ENCODE measurements at places on chromosomes 13 and 19.

GRCh38 chr13:76020421-76020955, 384.4 kb downstream of the LMO7 start:
- no peak for DNase-seq

- DNase-seq = peak; percentile 17
These were observed 217.3 kb downstream of the LHFPL6 start for GRCh38 chr13:39385621-39386231.

DNA sequence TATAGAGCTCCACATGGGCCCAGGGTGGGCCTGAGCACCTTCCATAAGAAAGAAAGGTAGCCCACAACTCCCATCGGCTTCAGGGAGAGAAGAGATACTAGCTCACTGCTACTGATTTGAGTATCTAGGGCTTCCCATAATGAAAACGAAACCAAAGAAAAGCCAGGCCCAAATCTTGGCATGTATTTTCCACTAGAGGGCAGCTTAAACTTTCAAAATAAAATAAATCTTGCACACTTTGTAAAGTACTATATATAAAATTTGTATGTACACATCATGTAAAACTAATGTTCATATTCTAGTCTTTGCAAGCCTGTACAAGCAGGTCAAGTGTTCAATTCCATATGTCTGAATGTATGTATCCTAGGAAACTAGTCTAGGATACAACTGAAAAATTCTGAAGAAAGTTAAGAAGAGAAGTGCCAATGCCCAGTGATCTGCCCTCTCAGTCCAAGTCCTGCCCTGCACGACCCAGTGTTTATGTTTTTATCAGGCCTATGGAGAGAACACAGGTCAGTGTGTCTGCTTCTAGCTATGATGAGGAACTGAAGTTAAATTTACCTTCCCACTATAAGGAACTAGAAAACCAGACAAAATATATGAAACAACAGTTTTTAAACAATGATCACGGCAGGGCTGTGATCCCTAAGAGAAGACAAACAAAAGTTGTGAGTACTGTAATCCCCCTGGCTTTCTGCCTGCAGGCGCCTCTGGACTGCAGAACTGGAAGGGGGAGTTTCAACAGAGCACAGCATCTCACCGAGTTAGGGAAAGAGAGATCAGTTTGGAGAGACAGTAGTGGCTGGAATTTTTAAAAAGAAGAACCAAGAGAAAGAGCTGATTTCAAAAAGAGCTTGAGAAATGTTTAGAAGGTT, 475.7 kb downstream of the UQCRFS1 start:
- DNase-seq = no peak

- DNase-seq = no peak
These were observed 147.3 kb downstream of the LHFPL6 start for GRCh38 chr13:39455521-39456175.

DNA sequence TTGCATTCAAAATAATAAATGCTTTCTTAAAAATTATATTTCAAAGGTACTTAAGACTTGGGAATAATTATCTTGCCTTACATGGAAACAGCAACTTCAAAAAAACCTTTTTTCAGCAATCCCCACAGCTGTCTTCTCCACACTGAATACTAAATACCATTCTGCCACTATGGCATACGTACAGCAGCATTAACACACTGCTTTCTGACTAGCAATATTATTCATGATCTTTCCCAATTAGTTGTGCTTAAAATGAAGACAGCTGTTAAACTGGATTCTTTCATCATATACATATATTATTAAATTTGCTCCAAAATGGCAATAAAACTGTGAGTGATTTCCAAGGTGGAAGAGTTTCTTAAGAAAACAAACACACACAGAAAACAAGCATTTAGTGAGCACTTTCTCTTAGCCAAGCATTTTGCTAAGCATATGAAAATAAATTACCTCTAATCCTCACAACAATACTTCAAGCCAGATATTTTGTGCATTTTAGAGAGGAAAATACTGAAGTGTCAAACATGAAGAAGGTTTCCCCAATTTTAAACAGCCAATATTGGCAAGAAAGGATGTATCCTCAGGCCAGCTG, 609.5 kb downstream of the SLITRK1 start:
- no peak for DNase-seq

DNA sequence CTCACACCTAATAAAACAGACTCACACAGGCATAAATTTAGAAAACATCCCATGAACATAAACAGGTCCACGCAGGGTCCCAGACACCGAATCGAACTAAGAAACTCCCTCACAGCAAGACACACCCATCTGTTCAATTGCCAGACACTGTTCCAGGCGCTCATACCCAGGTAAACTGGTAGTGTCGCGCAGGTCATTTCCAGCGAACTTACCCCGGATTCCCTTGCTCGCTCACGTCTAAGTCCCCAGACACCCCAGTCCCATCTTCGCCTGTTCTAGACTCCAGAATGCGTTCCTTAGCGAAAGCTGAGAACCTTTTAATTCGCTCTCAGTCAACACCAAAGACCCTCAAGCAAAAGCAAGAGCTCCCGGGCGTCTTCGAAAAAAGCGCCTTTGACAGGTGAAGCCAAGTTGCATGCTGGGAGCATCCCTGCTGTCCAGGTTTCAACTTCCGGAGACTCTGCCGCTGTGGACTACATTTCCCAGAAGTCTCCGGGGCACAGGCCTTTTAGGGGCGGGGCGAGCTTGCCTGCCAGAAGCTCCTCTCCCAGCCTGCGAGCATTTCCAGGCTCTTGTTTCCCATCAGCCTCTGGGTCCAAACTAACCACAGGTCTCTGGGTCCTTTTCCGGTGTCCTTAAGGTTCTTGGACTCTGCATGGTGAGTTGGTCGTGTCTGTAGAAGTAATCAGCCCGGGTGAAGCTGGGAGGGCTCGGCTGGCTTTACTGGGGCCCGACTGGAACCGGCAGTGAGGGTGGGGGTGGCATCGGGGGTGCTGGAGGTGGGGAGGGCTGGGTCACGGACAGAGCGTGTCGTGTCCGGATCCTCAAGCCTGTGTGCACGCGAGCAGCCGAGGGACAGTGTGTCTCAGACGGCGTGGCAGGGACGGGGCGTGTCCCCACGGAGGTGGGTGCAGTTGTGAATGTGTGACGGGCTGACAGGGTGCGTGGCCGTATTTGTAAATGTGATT, at the start of gene ZNF283:
TSS of gene ZNF283 (plus strand) at position 535 of the 968 bp plus-strand sequence. CDS start 6,184 bp downstream, outside the sequence.
- DNase-seq = peak; percentile 94

GRCh38 chr19:35031072-35031881, 1.0 kb downstream of the SCN1B start:
- peak; percentile 35 for DNase-seq

DNA sequence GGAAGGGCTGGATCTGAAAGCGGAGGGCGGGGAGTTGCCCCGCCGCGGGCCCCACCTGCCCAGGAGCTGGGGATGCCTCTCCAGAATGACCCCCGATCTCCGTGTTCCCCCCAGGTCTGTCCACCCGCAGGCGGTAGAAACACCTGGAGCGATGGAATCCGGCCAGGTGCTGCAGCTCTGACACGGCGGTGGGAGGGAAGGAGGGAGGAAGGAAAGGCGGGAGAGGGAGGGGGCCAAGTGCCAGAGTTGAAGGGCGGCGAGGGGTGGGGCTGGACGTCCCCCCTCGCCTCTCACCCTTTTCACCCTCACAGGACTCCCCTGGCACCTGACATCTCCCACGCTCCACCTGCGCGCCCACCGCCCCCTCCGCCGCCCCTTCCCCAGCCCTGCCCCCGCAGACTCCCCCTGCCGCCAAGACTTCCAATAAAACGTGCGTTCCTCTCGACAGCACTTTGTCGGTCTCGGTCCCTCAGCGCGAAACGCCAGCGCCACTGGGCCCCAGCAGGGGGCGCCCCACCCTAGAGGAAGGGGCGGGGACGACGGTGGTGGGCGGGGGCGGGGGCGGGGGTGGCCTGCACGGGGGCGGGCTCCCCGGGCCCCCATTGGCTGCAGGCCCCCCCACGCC, 337 bp upstream of the FXYD7 start:
- peak; percentile 55 for DNase-seq

GRCh38 chr13:73967397-73968165, 166.6 kb downstream of the KLF12 start:
- DNase-seq = peak; percentile 17

- DNase-seq = peak; percentile 59
These were observed 9.7 kb upstream of the LYPD3 start for GRCh38 chr19:43474986-43475705.

DNA sequence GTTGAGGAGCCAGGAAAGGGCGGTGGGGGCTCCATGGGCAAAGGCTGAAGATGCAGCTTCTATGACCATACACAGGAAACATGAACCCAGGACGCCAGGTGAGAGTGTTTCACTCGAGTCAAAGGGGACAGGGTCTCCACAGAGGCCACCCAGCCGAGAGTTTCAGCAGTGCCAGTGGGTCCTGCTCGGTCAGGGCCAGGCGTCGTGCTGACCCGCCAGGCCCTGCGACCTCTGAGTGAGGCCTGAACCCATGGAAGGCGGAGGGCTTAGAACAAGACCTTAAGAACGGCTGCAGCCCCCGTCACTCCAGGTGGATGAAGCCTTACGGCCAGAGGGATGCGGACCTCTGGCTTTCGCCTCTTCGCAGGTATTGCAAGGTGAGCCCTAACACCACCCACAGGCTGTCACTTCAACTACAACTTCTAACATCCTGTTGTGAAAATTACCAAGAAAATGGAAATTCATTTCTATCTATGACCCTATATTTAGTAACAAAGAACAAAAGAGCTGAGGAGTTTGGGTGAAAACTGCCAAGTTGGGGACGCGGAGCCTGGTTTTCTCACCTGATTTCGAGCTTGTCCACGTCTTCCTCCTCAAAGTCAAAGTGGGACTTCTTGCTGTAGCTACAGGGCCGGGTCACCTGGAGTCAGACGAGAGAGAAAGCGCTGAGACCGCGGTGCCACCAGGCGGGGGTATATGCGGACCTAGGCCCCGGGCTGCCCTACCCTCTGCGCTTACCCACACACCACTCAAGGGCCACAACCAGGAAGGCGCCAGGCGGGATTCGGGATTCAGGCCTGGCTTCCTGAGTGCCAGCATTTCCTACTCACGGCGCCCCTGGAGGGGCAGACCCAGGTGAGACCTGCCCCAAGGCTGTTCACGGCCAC, 50.1 kb upstream of the C13orf46 start:
- no peak for DNase-seq

- DNase-seq = peak; percentile 1
These were observed 53.2 kb downstream of the GPR12 start for GRCh38 chr13:26707122-26708006.

GRCh38 chr19:17778251-17778967, 16.5 kb upstream of the B3GNT3 start:
- DNase-seq = no peak

- DNase-seq = no peak
These were observed 14.0 kb upstream of the RAB20 start for GRCh38 chr13:110575322-110576069.

DNA sequence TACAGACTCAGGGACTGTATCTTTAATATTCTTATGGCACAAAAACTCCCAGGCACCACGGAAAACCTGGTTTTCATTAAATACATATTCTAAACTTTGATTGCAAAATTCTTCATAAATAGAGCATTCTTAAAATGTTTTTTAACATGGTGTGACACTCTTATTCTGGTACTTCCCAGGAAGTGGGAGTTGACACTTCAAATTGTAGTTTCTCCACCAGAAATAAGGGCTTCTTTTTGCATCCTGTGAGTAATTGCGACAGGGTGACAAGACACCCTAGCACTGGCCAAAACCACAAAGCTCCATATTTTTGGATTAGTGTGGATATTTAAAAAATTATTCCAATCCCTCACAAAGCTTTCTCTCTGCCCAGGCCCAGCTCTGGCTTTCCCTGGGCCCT, 43.6 kb upstream of the MTIF3 start:
- DNase-seq = no peak

DNA sequence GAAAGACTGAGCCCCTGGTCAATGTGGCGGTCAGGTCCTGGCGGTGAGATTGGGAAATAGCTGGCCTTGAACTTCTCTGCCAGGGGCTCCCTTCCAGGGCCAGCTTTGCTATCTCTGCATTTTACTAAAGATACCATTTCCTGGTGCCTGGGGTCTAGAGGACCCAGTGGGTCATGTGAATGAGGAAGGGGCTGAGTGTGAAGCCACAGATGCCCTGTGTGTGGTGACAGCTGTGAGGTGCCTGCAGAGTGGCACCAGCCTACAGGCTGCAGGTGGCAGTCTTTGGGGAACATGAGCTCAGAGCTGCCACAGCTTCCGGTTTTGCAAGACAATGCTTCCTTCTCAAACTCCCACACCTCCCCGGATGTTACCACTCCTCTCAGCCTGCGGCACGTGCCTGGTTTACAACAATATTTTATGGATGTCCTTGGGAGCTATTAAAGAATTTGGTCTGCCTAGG, 5.2 kb upstream of the MLNR start:
- no peak for DNase-seq

GRCh38 chr13:71359641-71360040, 507.4 kb downstream of the DACH1 start:
- DNase-seq = no peak

GRCh38 chr13:75796825-75797224, 160.7 kb downstream of the LMO7 start:
- no peak for DNase-seq

DNA sequence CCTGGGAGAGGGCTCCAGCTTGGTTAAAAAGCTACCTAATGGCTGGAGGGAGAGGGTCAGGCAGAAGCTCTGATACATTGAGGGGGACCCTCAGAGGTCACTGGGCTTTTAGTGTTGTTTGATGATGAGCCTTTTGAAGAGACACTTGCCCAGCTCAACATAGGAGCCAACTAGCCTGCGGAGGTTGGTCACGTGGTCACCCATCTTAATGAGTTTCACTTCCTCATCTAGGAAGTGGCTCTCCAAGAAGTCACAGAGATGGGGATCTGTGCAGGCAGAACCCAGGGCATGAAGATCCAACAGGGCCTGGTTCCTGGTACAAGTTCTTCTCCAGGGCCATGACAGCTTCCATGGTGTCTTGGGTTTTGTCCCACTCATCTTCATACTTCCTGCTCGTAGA, 33.4 kb downstream of the IPO5 start:
- no peak for DNase-seq

DNA sequence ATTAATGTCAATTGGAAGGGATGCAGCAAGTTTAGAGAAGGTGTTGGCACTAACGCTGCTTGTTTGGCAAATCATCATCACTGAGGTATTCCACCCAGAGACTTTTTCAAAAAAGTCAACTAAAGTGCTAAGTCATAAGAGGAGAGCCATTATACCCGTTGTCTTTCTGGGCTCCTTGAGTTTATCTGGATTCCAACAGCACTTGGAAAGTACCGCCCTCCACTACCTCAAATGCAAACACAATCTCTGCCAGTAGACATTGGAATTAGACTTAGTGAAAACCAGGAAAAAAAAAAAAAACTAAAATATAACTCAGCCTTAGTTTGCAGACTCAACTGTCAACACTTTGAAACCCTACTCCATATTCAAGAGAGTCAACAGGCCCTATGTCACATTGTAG, 266.0 kb downstream of the ITGBL1 start:
- no peak for DNase-seq
